ENCODE measurements at places on chromosomes 1 and 21.
A peak's percentile ranks its signal among the peaks of the same experiment; 100 is the strongest.

DNA sequence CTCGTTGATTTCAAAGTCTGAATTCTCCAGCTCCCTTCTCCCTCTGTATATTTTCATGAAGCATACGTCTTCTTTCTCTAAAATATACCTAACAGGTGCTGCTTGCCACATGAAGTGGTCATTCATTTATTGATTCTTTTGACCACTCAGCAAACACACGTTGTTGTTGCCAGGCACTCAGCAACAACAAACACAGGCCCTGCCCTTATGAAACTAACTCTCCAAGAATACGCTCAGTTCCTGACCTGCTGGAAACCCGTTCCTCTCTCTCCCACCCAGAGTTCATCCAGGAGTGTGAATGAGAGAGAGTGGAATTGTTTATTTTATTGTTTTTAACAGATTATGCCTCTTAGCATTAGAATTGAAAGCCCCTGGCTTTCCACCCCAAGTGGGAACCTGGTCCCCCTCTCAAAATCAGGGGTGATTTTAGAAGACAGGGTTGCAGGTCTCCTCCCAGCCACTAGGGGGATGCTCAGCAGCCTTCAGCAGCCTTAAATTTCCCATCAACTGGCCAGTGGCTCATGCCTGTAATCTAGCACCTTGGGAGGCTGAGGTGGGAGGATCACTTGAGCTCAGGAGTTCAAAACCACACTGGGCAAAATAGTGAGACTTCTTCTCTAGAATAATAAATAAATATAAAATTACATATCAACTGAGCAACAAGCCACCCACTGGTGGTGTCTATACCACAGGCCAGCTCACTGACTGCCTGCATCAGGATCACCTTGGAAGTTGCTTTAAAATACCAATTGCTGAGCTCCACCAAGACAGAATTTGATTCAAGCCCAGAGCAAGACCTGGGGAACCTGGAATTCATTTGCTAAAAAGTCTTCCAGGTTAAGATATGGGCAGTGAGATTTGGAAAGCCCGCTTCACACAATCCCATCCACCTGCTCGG lies 181.0 kb upstream of the KLHDC7A start:
- peak; percentile 52 for DNase-seq

DNA sequence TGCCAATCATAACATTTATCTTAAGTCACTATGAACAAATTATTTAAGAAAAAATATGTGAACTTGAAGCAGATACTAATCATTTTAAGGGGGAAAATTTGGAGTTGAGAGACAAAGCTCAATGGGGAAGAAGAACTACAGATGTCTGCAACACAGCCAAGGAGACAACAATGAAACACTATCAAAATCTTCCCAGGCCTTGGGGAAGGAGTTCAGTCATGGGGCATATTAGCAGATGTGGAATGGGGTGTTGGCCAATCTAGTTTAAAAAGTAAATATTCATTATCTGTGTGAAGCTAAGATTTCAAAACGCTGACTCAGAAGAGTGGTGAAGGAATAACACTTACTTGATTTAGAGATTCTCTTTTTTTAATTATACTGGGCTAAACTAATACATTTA lies 671.6 kb upstream of the ZP4 start:
- no peak for DNase-seq

GRCh38 chr1:187788718-187789117 lies 960.0 kb downstream of the PLA2G4A start:
- DNase-seq, result no peak

- DNase-seq, result no peak
These were observed 45.8 kb downstream of the SSX2IP start for GRCh38 chr1:84644472-84644871.

DNA sequence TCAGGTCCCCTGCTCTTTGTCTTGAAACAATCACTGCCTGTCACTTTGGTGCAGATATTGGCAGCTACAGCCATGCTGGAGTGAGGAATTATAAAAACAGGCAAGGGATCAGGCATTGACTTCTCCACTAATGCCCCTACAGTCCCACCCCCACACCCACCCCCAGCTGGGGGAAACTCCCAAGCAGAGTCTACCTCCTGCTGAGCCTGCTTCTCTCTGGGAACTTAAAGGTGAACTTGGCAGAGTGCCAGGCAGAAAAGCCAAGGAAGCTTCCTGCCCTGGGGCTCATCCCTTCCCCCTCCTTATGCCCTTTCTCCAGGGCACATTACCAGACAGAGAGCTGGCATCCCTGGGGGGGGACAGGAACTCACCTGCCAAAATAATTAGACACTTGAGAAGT lies 6.7 kb downstream of the NCMAP start:
- DNase-seq, result no peak

GRCh38 chr1:7733276-7733675 lies 37.8 kb upstream of the VAMP3 start:
- no peak for DNase-seq

GRCh38 chr1:70051926-70052325 lies 153.5 kb downstream of the LRRC40 start:
- DNase-seq, result no peak

DNA sequence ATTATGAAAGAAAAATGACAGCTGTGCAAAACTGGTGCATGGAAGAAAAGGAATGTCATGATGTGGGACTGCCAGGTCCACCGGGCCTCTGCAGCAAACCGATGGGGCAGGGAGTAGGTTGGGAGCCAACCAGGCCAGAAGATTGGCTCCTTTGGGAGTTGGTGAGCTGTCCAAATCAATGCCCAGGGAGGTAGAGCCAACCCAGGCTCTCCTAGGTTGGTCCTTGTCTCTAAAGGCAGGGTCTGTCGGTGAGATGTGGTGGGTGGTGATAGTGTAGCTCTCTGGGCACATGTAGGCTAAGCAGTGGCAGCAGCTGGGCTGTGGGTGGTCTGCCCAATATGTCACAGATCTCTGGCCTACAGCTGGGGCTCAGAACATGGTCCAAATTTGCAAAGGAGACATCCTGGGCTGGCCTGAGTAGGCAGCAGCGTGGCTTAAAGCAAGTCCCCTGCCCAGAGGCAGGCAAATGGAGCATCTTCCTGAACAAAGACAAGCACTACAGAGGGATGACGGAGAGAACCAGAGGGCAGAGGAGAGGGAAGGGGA lies 61.2 kb upstream of the PRDX6 start:
- DNase-seq, result no peak

- no peak for DNase-seq
These were observed 4.6 kb upstream of the TIE1 start for GRCh38 chr1:43296207-43296606.

GRCh38 chr1:162872981-162873380 lies 12.0 kb upstream of the CCDC190 start:
- no peak for DNase-seq

- DNase-seq, result no peak
These were observed 197.0 kb upstream of the EDN2 start for GRCh38 chr1:41681331-41682098.

GRCh38 chr21:23534850-23535249 lies 2072.4 kb downstream of the MRPL39 start:
- DNase-seq, result no peak

GRCh38 chr21:29349702-29350101 lies 51.0 kb downstream of the BACH1 start:
- no peak for DNase-seq

- no peak for DNase-seq
These were observed 171.9 kb upstream of the RAB4A start for GRCh38 chr1:229098903-229099578.

- no peak for DNase-seq
These were observed 829 bp downstream of the ADAR start for GRCh38 chr1:154607106-154607608.

DNA sequence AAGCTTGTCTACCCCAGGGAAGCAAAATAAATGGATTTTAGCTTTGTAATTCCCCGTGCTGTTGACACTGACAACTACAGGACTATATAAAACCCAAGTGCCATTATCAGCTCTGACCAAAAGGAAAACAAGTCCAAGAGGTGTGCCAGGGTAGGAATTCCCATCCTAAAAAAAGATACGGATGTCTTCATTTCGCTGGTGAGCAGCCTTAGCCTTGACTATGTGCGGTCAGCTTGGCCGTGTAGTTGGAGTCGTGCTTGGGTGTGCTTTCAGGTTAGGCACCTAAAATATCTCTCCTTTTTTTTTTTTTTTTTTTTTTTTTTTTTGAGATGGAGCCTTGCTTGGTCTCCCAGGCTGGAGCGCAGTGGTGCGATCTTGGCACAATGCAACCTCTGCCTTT lies 28.9 kb upstream of the ACTN2 start:
- DNase-seq, result no peak

GRCh38 chr1:19333587-19334354 lies 21.6 kb downstream of the SLC66A1 start:
- DNase-seq, result no peak

DNA sequence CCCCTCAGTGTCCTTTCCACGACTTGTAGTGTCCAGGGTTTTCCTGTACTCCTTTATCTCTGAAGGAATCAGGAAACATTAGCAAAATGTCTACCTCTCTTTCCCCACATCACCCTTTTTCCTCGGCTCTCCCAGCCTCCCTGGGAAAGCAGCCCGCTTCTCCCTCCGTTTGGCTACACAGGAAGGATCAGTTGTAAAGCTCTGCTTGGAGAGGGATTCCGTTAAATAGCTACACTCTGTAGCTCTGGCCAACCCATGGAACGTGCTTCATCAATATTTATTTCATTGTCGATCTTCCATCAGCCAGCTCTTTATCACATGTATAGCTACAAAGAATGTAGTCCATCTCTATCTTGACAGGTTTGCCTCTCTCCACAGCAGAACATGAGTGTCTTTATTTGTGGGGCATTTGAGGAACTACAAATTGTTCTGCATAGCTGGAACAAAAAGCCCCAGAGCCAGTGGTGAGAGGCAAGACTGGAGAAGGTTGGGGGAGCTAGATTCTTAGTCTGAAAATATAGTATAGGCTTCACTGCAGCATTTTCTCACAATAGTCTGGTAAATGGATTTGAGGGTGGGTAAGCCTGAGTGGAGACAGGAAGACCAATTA lies 191.8 kb downstream of the SLC35F3 start:
- no peak for DNase-seq

GRCh38 chr1:207868251-207868773 lies 42.6 kb downstream of the CD34 start:
- DNase-seq, result no peak

- DNase-seq, result no peak
These were observed 89.3 kb downstream of the ITPKB start for GRCh38 chr1:226649780-226650179.

DNA sequence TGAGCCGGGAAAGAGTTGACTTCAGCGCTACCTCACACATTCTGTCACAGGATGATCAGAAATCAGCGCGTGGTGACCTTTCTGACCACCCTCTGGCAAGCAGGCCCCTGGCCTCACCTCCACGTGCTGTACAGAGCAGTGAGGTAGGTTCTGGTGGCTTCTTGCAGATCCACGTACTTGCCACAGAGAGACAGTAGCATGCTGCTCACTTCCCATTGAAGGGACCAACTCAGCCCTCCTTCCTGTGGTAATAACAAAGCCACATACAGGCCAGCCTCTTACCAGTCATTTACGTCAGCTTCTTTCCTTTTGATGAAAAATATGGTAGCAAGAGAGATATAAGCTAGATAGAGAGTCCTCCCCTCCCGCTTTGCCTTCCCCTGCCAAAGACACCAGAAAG lies 200.7 kb downstream of the CHRM3 start:
- no peak for DNase-seq

- DNase-seq, result no peak
These were observed at the start of gene ESRRG for GRCh38 chr1:216723274-216723780. Gene ESRRG (minus strand): TSS chr1:216723429. CDS start chr1:216723299, 130 bp downstream.

DNA sequence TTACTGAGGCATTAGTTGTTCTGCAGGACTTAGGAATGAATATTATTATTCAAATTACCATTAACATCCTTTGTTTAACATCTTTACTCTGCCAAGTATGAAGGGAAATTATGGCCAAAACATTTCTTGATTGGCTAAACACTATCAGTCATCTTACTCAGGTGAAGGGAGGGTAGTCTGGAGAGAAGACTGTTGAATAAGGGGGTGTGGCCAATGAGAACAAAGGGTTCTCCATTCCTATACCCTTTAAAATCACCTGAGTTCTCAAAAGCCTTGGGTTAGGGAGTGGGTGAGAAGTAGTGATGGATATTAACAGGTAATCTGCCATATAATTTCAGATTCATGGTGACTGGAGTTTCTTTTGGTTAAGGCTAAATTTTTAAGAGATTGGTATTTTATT lies 19.3 kb downstream of the CRYZL1 start:
- DNase-seq, result no peak

GRCh38 chr1:102105931-102106550 lies 109.3 kb upstream of the OLFM3 start:
- DNase-seq, result no peak

- no peak for DNase-seq
These were observed 15.8 kb downstream of the CTSS start for GRCh38 chr1:150749720-150750311.

GRCh38 chr1:92599184-92599583 lies 112.5 kb upstream of the GFI1 start:
- DNase-seq, result no peak

- DNase-seq, result no peak
These were observed 144.5 kb downstream of the SEC16B start for GRCh38 chr1:177825276-177825901.

- no peak for DNase-seq
These were observed 384.9 kb downstream of the HLX start for GRCh38 chr1:221263831-221264767.

DNA sequence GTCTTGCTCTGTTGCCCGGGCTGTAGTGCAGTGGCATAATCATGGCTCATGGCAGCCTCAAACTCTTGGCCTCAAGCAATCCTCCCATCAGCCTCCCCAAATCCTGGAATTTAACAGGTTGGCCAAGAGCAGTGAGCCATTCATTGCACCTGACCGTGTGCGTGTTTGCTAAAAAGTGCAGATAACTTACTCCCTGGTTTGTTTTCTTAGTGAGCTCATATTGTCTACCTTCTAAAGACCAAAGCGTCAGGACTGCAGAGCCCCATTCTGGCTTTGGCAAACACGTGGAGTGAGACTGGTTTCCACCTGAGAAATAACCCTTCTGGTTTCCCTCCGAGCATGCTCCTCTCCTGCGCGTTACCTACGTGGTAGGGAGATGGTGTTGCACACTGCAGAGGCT lies 32.2 kb upstream of the CA6 start:
- DNase-seq, result no peak

DNA sequence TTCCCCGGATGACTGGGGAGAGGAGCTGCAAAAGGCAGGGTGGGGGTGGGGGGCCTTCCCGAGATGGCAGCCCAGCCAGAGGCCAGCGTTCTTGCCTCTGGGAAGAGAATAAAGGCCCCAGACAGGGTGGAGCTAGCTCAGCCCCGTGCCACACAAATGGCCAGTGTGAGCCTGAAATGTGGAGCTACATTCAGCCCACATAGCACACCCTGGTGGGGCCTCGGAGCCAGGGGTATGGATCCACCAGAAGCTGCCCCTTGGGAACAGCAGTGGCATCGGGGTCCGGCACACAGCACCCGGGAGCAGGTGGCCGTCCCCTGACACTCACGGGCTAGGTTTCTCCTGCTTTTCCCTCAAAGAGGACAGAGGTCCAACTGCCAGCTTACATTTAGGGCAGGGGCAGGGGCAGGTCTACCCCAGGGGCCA lies 93.9 kb downstream of the PDE9A start:
- DNase-seq, result no peak

GRCh38 chr1:156357977-156358376 lies 11.0 kb upstream of the RHBG start:
- no peak for DNase-seq

DNA sequence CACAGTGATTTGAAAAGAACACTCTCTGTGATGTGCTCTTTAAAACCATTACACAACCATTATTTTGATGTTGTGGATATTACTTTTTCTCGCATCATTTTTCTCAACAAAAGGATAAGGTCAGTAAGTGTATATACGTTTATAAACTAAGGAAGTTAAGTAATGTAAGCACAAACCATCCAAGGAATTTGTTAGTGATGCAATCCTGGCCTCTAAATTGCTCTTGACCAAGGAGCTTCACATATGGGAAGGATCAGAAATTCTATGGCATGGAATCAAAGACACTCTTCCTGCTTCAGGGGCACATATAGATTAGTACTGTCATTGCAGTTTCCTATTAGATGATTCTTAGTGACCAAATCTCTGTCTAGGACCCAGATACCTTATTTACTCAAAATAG lies 3.6 kb upstream of the PPP2R5A start:
- DNase-seq, result no peak
